Prostate gland (tissue), 2 donors: ENCODE measurements at places on chromosomes 11 and 22.

GRCh38 chr11:63783925-63784592 lies 15.5 kb upstream of the ZFTA start:
- no peak for DNase-seq

GRCh38 chr11:64674774-64675173 lies 48.2 kb downstream of the NRXN2 start:
- DNase-seq = no peak

DNA sequence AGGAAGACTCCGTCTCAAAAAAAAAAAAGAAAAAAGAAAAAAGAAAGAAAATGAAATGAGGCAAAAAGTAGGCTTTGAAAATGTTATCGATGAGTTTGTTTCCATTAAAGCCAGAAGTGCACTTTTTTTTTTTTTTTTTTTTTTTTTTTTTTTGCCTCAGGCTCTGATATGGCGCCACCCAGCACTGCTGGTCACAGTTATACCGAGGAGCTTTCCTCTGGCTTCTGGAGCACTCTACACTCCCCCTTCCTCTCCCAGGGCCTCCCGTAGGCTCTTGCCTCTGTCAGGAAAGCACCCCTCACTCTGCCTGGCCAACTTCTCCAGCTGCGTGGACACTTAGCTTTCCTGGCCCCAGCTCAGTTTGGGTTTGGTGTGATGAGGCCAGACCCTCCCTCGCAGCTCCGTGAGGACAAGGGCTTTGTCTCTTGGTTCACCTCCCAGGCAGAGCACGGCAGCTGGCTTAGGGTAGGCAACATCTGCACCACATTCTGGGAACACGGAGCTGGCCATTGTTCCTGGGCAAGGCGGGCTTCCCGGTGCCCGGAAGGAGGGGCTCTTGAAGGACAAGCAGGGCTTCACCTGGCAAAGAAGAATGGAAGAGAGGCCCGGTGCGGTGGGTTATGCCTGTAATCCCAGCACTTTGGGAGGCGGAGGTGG lies 16.9 kb downstream of the FADS2 start:
- no peak for DNase-seq

GRCh38 chr11:13237761-13238160 lies 39.8 kb upstream of the BMAL1 start:
- DNase-seq = no peak

DNA sequence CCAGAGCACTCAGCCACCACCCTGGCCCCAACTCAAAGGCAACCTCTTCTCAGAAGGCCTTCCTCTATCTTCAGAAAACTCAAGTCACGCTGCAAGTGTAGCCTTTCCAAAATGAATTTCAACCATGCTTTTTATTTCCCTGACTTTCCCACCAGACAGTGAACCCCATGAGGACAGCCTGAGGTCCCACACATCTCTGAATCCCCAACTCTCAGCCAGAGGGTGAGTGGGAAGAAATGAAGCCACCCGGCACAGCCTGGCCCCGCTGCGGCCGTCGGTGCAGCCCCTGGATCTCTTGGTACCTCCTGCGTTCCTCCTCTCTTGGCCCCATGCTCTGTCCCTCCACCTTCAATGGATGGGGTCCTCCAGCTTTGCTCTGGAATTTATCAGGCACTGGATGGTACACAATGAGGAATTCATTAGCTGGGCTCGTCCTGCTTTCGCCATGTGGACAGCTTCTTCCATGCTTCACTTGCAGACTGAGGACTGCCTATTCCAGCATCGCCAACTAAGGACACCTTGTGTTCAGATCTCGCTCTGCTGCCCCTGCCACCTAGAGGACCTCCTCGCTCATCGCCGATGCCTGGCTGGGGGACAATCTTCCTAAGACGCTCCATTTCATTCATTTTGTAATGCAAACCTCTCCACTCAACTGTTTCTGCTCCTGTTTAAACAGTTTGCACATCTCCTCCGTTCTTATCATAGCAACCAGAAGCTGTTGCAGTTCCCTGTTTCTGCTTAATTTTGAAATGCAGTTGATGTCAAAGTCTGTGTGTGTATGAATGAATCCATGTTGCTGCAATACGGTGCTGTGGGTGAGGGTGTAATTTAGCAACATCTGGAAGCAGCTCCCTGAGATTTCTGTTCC lies 672.1 kb downstream of the TBC1D22A start:
- DNase-seq = no peak
